Smooth muscle cell of the coronary artery (primary cell): ENCODE measurements at places on chromosomes 11 and 22. TPM values are rescaled to one million over a fixed set of nuclear protein-coding genes. Genes with fewer than 3 reads are reported as not detected.

Gene SERPIND1
- total RNA-seq, result under 0.01 TPM in 1 of 2 replicates, not detected in the other

Gene SEZ6L
- not detected in 2 replicates for total RNA-seq

Gene TP53AIP1
- total RNA-seq, result 0.08 TPM in 1 of 2 replicates, not detected in the other

Gene FJX1
- 8.8 and 18.1 TPM in 2 replicates for total RNA-seq

Gene TMEM191C
- total RNA-seq, result 0.82 and 1.4 TPM in 2 replicates

Gene SLC22A9
- not detected in 2 replicates for total RNA-seq

Gene ANO3
- 0.23 TPM in 1 of 2 replicates, not detected in the other for total RNA-seq

Gene RASSF10
- total RNA-seq, result 1.3 TPM in 1 of 2 replicates, not detected in the other

Gene APLNR
- 0.35 TPM in 1 of 2 replicates, not detected in the other for total RNA-seq

Gene TMA7B
- total RNA-seq, result not detected in 2 replicates

Gene TYR
- total RNA-seq, result not detected in 2 replicates

Gene UBE4A
- total RNA-seq, result 13.3 and 26.5 TPM in 2 replicates

Gene ARHGEF17
- 20.4 and 29.5 TPM in 2 replicates for total RNA-seq

Gene NPTXR
- 0.60 and 2.0 TPM in 2 replicates for total RNA-seq

Gene AMBRA1
- total RNA-seq, result 13.2 and 32.5 TPM in 2 replicates

Gene OR5D16
- not detected in 2 replicates for total RNA-seq

Gene CNTF
- total RNA-seq, result 0.70 and 0.90 TPM in 2 replicates

Gene EHF
- 0.23 TPM in 1 of 2 replicates, not detected in the other for total RNA-seq

Gene PAMR1
- total RNA-seq, result 30.7 and 1,061 TPM in 2 replicates

Gene BEST1
- total RNA-seq, result 0.60 and 6.8 TPM in 2 replicates

Gene ELMOD1
- 0.23 and 8.1 TPM in 2 replicates for total RNA-seq
